Stimulated activated CD4-positive, alpha-beta T cell treated with anti-CD3 and anti-CD28 coated beads, Interleukin-1b, Interleukin-23, amount 100 ng/mL, for 48 hours (primary cell): ENCODE measurements at places on chromosomes 1 and 21.

GRCh38 chr21:32538147-32538792 lies 47.1 kb downstream of the TCP10L start:
- no peak for DNase-seq

DNA sequence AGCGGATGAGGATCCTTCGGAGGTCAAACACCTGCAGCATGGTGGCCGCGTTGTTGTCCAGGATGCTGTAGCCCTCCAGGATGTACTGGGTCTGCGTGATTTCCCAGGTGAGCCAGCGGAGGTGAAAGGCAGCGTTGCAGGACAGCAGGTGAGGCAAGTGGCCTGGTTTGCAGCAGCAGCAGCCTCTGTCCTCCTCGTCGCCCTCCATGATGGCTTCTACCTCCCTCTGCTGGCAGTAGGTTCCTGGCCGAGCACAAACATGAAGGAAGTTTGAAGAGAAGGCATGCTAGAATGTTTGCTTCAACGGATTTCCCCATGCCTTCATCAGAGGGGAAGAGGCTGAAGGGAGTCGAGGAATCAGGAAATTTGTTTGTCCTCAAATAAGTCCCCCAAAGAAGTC lies 74.7 kb downstream of the NTPCR start:
- no peak for DNase-seq

DNA sequence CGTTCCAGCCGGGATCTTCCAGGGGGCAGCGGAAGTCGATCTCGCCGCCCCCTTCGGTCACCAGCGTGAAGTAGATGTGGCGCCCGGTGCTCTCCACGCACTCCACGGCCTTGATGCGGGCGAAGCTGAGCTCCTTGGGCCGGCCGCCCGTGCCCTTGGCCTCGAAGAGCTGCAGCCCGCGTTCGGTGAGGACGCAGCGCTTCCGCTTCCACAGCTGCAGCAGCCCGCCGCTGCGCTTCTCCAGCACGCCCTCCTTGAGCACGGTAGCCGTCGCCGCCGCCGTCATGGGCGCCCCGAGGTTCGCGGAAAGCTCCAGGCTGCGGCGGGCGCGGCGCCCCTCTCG lies 516 bp downstream of the PHLDA3 start:
- DNase-seq, result no peak

GRCh38 chr1:159005161-159005560 lies 4.5 kb upstream of the IFI16 start:
- no peak for DNase-seq

DNA sequence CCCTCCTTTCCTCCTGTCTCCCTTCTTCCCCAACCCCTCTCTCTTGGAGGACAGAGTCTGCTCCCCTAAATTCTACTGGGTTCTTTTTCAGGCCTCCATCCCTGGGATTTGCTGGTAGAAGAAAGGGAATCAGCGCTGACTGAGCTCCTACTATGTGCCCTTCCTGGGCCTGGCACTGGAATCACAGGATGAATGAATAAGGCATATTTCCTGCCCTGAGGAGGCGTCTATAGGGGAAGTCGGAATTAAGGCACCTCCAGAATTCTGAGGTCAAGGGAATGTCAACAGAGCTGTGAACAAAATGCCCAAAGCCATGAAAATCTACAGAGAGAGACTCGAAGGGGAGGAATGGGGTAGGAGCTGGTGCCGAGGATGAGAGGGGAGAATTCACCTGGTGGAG lies 17.4 kb upstream of the BTG2 start:
- DNase-seq, result no peak

DNA sequence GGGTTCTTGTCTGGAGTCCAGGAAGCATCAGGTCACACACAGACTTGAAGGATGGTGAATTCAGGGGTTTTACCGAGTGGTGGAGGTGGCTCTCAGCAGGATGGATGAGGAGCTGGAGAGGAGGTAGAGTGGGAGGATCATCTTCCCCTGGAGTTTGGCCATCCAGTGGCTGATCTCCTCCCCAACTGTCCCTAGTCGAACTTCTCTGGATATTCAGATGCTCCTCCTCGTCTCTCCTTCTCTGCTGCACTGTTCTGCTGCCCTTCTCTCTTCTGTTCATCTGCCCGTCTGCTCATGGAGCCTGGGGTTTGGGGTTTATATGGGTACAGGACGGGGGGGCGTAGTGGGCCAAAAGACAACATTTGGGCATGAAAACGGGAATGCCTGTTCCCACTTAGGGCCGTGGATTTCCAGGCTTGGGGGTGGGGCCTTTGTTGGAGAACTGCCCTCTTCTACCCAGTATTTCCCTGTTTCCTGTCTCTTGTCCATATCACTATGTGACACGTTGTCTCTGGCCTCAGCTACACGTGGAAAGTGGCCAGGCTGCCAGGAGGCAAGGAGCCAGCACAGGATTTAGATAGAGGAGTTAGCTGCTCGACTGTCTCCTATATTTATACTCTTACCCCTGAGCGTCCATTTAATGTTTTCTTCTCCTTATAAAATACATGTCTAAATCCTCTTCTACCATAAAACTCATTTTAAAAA lies 76.7 kb downstream of the SIPA1L2 start:
- no peak for DNase-seq
